NCI-H2227 treated with DMSO at 0.1 percent for 48 hours (cell line): ENCODE measurements at places on chromosomes 16 and 17.

DNA sequence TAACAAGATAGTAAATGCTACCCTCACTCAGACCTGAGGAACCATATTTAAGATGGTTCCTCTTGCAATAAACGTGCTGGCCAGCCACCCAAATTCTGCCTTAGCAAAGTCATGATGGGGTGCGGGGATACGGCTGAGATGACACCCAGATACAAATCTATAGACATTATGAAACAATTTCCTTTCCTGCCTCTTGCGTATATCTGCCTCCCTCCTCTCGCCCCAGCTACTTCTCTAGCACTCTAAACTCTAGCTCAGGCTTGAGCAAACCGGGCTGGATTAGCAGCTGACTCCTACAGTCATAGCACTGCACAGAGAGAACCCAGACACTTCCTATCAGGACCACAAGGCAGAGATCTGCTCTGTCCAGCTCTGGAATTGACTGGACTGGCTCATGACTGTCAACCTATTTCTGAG lies 22.3 kb downstream of the CD300LF start:
- no peak for DNase-seq

DNA sequence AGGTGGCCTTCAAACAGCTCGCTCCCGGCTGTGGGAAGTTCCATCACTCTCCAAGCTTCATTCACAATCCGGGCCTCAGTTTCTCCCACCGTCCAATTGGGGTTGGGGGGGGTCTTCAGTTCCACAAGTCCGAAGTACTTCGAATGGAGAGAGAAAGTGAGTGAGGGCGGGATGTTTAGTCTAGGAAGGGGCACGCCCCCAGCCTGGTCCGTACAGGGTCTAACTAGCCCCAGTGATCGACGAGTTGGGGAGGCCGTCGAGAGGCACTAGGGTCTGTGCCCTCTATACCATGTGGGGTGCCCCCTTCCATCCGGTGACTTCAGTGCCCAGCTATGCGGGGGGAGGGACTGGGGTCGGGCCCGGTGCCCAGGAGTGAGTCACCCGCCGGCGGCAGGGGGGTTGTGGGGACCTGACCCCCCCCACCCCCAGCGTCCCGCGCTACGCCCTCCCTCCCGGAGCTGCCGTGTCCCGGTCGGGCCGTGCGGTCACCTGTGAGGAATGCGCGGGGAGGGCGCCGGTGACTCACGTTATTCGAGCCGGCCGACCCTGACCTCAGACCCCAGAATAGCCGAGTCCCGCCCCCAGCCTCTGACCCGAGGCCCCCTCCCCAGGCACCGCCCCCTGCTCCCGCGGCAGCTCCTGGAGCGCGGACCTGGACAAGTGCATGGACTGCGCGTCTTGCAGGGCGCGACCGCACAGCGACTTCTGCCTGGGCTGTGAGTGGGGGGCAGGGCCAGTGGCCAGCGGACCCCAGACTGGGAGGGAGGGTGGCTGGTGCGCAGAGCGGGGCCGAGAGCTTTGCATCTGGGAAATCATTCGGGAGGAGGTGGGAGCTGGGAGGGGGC lies 658 bp downstream of the TNFRSF12A start:
- DNase-seq, result peak; percentile 18

DNA sequence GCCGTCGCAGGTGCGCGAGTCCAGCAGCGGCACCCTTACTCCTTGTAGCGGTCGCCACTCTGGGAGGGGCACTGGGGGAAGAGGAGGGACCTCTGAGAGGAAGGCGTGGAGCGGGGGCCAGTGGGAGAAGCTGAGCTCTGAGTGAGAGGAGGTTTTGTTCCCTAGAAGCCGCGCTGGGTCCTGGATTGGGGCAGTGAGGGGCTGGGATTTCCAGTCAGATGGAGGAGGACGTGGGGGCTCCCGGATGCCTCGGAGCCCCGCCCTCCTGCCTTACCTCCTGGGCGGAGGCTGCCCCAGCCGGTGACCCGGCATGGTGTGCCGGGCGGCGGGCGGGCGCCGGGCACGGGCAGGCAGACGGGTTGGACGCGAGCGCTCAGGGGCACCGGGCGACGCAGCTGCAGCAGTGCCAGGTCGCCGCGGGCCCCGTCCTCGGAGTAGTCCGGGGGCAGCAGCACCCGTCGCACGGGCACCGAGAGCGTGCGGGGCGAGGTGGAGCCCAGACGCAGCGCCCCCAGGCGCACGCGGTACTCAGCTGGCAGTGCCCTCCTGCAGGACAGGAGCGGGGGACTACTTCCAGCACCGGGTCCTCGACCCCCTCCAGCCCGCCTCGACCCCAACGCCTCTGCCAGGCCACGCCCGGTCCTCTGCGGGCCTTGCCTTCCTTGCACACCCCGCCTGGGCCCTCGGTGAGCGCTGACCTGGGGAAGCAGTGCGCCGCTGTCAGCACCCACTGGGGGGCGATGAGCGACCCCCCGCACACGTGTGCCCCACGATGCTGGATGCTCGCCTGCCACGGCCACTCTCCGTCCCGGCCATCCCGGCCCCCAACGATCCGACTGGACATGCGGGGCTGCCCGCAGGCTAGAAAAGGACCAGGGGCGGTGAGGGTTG lies 2.0 kb downstream of the PRSS33 start:
- DNase-seq, result no peak

- DNase-seq, result no peak
Observed at GRCh38 chr17:49570540-49571242, 5.0 kb upstream of the NXPH3 start.

DNA sequence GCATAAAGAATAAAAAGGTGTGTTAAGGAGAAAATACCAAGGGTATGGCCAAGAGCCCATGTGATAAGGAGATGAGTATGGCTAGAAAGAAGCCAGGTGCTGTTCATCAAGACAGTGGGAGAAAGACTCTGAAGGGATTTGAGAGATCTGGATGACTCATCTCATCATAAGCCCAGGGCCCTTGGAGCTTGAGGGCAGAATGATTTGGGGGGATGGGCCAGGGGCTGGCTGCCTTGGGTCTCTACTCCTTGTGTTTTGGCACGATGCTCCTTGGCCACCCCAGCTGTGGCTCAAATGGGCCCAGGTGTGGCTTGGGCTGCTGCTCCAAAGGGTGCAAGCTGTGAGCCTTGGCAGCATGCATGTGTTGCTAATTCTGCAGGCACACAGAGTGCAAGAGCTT lies 14.5 kb upstream of the TNFRSF13B start:
- DNase-seq, result no peak

GRCh38 chr16:69039333-69039941 lies 66.0 kb upstream of the HAS3 start:
- no peak for DNase-seq

- no peak for DNase-seq
Observed at GRCh38 chr17:33561569-33562334, 268.7 kb upstream of the ASIC2 start.

GRCh38 chr17:7818746-7819645 lies 15.0 kb upstream of the KDM6B start:
- no peak for DNase-seq

- no peak for DNase-seq
Observed at GRCh38 chr17:28071891-28072606, 29.6 kb downstream of the NLK start.

- no peak for DNase-seq
Observed at GRCh38 chr16:14405611-14406537, 224.2 kb downstream of the PARN start.

DNA sequence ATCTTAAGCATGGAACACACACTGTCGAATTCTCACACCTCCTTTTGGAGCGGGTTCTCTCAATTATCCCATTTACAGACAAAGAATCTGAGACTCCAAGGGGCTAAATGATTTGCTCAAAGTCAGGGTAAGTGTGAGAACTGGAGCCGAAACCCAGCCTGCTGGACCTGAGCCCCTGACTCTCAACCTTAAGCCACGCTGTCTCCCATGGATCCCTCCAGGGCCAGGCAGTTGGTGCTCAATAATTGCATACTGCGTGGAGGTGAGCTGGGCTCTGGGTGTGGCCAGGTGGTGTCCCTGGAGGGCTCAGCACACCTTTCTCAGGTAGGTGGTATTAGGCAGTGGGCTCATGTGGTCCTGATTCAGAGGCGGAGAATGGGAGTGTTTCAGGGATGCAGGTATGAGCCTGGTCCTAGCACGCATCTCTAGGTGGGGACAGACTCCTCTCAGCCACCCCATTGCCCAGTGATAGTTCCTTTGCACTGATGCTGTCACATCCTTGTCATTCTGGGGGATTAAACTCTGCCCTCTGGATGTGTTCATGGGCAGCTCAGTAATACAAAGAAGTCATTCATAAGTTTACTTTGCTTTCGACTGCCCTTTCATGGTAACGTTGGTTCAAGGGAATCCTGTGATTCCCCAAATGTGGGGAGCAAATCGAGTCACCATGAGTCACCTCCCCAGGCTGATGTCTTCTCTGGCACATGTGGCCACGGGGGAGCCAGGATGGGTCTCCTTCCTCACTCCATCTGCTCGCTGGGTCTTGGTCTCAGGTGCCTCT lies 399.5 kb upstream of the TNRC6C start:
- no peak for DNase-seq

DNA sequence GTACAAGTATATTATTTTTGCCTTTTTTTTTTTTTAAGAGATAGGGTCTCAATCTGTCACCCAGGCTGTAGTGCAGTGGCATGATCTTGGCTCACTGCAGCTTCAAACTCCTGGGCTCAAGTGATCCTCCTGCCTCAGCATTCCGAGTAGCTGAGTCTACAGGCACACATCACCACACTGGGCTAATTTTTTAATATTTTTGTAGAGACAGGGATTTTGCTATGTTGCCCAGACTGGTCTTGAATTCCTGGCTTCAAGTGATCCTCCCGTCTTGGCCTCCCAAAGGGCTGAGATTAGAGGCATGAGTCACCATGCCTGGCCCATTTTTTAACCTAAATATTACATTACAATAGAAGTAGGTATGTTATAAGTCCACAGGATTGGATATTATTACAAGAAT lies 3.2 kb downstream of the TERB1 start:
- DNase-seq, result no peak

DNA sequence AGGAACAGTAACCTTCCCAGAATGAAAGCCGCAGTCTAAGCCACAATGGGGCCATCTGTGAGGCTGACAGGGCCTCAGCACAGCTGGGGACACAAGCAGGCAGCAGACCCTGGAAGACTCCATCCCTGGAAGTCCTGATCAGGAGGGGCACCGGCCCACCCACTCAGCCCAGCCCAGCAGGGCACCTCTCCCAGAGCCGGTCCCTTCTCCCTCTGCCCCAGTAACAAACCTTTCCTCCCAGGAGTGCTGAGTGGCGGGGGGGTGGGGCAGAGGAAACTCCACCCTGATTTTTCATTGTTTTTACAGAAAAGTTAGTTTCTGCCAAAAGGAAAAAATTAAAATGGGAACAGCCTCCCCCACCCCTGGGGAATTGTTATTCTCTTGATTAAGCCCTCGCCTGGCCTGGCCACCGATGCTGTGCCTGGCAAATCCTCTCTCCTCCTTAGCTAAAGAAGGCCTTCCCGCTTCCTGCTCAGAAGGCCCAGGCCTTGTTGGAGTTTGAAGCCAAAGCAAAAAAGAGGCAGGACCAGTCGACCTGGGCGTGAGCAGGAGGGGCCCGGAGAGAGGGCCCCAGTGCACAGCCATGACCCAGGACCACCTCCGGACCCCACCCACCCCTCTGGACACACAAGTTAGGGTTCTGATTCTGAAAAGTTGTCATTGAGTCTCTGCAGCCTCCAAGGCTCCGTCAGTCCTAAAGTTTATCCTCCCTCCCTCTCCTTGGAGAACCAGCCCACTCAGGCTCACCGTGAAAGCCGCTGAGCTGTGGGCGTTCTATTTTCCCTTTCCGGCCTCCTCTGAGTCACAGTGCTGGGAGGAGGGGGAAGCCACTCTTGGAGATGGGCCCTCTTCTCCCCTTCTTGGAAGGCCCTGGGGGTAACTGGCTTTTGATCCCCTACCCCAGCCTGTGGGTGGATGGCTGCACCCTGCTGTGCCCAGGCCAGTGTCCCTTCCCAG lies 128.4 kb upstream of the TNRC6C start:
- DNase-seq, result no peak

DNA sequence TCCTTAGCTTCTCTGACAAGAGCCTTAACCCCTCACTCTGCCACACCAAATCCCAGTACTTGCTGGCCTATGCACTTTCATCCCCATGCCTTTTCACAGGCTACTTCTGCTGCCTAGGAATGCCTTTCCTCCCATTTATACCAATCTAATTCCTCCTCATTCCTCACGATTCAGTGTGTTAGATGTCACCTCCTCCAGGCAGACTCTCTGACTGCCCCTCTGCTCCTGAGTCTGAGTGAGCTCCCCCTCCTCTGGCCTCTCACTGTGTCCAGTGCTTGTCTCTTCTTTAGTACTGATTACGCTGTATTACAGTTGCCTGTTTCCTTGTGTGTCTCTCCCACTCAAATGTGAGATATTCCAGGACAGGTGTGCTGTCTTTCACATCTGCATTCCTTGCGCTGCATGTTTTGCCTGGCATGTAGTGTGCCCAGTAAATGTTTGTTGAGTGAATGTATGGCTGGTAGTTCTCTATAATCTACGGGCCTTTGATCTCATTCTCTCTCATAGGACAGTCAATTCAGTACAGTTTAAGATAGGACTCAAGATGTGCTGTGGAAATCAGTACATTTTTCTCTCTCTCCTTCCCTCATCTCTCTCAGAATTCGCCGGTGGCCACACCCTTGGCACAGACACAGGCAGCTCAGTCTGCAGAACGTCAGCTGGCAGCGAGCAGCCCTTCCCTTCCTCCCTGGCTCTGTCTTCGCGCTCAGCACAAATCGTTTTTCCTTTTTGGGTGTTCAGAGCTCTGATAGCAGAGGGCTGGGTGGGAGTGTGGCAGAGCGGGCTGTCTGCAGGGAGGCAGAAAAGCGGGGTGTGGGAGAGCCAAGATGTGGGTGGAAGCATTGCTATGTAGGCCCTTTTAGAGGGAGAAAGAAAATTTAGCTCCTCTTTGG lies 18.5 kb downstream of the ARL4D start:
- DNase-seq, result no peak

- no peak for DNase-seq
Observed at GRCh38 chr17:81405411-81405872, 10.2 kb downstream of the BAHCC1 start.

- no peak for DNase-seq
Observed at GRCh38 chr17:10144982-10145381, 53.4 kb downstream of the GAS7 start.

- DNase-seq, result no peak
Observed at GRCh38 chr17:55883149-55883548, 132.3 kb downstream of the PCTP start.

GRCh38 chr17:19248151-19248927 lies 11.2 kb downstream of the EPN2 start:
- DNase-seq, result no peak

GRCh38 chr17:47315451-47316266 lies 8.1 kb upstream of the EFCAB13 start:
- DNase-seq, result peak; percentile 71

DNA sequence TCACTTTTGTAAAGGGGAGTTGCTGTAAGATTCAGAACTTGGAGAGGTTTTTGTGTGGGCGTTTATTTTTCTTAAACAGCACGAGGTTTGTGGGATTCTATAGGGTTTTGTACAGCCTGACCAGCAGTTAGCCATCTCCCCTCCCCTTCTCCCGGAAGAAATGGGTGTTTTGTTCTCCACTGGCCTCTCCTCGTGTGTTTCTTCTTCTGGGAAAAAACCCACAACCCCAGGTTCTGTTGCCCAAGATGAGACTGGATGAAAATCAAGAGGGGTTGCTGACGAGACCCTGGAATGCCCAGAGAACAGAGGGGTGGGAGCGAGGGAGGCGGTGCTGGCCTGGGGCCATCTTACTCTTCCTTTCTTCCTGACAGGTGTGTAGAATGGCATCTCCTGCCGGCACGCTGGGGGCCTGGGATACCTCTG lies 186.1 kb downstream of the MSI2 start:
- DNase-seq, result no peak

- DNase-seq, result no peak
Observed at GRCh38 chr16:83520596-83520995, 287.2 kb upstream of the HSBP1 start.
